ENCODE measurements at places on chromosomes 16 and 17.

DNA sequence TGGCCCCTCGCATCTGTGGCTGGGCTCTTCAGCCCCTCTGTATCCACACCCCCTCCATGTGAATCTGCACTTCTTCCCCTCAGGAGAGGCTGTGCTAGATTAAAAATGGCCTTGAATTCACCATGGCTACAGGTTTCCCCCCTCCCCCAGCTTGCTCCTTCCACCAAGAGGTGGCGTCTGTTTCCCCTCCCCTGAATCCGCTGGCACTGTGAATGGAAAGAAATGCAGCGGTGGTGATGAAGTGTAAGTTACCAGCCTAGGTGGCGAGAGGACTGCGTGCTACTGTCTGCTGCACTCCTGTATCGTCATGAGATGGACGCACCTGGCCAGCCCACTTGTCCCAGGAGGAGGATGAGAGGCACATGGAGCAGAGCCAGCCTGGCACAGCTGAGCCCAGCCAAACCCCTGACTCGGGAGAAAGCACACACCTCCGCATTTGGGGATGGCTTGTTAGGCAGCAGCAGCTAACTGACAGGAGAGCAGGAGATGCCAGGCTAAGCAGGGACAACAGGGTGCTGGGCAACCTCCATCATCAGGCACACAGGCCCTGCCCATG lies 26.2 kb downstream of the TNFRSF13B start:
- DNase-seq: no peak

DNA sequence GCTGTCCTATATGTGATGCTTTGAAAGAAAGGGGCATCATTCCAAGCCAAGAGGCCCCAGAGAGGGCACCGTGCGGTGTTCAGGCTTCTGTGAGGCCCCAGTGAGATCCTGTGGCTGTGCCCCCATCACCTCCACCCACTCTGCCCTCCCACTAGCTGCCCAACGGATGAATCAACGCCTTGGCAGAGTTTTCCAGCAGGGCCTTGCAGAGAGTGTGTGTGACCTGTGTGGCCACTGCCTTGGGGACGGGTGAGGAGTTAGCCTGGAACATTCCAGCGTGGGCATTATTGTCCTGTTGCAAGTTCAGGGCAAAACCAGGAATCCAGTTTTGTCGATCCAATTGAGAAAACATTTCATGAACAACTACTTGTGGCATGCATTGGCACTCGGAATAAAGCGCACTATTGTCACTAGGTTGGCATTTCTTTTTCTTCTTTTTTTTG lies 53.7 kb downstream of the SF3B3 start:
- no peak for DNase-seq

GRCh38 chr17:59338498-59338897 lies 7.0 kb downstream of the YPEL2 start:
- DNase-seq: no peak

DNA sequence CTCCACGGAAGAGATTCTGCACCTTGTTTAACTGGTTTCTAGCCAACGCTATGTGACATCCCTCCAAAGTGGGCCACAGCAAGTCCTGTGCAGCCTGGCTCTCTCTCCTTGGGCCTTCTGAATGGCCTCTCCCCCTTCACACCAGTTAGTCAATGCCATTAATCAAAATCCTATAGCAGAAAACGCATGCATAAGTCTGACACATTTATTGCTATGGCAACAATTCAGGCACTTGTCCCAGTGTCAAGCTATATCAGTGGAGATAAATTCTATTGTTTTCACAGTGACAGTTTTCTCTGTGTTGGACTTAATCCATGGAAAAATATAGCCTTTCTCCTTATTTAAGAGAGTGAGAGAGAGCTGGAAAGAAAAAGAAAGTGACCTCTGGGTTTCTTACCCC lies 87.2 kb upstream of the TOX3 start:
- no peak for DNase-seq

DNA sequence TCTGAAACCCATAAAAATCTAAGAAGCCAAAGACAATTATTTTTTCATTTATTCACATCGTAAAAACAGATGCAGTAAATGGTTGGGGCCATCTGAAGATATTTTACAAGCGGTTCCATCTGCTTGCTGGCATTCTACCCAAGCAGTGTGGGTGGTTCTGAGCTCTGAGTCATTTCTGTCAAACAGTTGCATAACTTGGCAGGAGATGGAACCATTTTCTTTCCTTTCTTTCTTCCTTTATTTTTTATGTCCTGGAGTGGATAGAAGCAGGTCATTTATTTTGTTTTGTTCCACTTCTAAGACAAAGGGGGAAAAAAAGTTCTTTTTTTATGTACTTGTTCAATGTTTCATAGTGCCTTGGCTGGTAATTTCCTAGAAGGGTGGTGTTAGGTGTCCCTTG lies 1151.9 kb upstream of the GOT2 start:
- no peak for DNase-seq

DNA sequence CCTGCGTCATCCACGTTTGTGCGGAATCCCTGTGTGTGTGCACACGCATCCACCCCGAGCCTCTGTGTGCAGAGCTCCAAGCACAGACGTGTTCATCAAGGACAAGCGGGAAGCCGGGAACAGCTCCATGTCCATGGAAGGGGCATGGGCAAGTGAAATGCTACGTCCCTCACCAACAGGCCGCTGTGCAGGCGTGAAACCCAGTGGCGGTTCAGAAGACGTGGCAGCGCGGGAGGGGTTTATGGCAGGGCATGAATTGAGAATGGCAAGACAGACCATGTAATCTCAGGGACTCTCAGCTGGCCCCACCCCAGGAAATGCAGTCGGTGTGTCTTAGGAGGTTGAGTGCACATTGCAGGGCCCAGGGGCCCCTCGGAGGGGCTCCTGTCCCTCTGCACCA lies 52.7 kb downstream of the TBC1D16 start:
- DNase-seq: no peak

- no peak for DNase-seq
These were observed 2.1 kb upstream of the CUEDC1 start for GRCh38 chr17:57957120-57957850.

DNA sequence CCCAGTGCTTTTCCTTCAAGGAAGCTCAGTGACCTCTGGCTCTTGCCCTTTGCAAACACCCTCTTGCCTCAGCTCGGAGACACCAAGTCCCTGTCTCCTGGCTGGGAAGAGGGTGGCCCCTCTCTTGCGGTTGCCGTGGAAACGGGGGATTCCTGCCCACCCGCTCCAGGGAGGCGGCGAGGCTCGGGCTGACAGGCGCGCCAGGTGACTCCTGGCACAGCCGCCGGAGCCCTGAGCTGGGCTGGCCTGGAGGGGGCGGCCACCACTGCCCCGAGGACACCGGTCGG lies 71.4 kb downstream of the ABR start:
- DNase-seq: no peak

- DNase-seq: no peak
These were observed 17.0 kb downstream of the MAP1LC3B start for GRCh38 chr16:87409153-87409552.

DNA sequence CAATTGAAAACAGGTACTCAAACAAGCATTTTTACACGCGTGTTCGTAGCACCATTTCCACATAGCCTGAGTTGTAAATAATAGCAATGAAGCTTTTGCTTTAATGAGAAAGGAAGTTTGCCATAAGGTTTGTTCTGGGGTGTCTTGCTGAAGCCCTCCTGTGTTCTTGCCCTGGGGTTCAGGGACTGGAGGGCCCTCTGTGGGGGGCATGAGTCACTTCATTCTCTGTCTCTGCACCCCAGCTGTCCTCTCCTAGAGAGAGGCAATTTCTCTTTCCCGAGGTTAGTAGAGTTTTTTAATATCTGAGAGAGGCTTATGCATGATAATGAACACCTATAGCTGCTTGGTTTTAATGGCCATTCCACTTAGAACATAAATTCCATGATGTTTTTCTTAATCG lies 9.6 kb downstream of the AFMID start:
- DNase-seq: no peak

- DNase-seq: no peak
These were observed 55.6 kb upstream of the MAP3K14 start for GRCh38 chr17:45372325-45372869.

- DNase-seq: peak; percentile 42
These were observed 34.0 kb upstream of the NLK start for GRCh38 chr17:28008513-28008912.

GRCh38 chr17:2086306-2086705 lies 31.4 kb downstream of the HIC1 start:
- DNase-seq: no peak

DNA sequence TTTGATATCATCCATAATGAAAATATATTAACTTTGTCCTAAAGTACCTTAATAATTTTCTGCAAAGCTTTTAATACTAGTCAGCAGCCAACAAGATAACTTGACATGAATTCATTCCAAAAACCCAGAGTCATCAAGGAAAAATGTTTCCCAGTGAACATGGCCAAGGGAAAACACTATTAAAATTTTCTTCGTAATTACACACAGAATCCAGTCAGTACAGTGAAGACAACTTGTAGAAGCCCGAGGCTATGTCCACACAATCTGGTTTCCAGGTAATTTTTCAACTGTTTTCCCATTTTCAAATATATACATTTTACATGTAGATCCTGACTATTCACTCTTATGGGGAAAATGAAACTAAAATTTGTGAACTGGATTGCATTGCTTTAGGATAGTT lies 600.9 kb downstream of the CDH8 start:
- DNase-seq: no peak

GRCh38 chr16:11183035-11183812 lies 72.8 kb downstream of the SOCS1 start:
- no peak for DNase-seq

DNA sequence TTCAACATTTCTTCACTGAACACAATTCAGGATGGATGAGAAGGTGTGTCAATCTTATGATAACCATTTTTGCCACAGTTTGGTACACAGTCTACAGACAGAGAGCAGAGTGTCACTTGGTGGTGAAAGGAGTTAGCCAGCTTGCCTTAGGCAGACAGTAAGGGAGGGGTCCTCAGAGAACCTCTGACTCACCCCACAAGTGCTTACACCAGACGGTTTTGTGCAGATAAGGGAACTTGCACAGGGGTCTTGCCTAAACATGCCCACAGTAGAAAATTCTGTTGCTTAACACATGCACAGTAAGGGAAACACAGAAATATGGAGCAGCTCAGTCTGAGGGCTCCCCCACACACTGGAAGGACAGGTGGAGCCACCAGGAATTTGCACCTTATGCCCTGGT lies 204.5 kb upstream of the CDH8 start:
- no peak for DNase-seq

DNA sequence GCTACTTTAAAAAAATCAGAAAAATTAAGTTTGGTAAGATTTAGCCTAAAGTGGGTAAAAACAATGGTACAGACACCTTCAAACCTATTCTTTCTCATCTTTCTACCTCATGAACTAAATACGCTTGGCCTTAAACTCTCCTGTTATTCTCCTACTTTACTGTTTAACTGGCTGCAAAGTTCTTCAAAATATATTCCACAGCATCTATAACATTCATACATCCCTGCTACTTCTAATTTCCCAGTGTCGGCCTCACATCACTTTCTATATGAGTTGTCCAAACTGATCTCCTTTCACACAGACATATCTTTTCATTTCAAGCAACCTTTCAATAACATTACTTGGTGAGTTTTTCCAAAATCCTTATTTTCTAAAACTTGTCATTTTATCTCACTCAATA lies 64.0 kb downstream of the MED13 start:
- no peak for DNase-seq

DNA sequence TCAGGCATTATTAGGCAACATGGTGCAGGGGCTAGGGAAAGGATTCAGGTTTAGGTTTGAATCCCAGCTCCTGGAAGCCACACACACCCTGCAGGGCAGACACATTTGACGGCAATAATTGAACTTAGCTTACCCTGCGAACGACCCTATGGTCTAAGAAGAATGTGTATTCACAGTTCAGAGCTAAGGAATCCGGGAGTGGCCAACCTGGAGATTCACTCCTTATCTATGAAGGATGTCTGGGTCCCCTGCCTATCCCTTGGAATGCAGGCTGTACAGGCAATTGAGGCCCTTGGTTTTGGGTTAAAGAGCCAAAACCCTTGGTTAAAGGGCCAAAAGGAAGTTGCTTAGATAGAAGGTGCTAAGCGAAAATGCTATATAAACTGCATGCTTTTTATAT lies 2.9 kb upstream of the SYT17 start:
- DNase-seq: no peak

- no peak for DNase-seq
These were observed 132.7 kb downstream of the MAP2K6 start for GRCh38 chr17:69547230-69547629.

DNA sequence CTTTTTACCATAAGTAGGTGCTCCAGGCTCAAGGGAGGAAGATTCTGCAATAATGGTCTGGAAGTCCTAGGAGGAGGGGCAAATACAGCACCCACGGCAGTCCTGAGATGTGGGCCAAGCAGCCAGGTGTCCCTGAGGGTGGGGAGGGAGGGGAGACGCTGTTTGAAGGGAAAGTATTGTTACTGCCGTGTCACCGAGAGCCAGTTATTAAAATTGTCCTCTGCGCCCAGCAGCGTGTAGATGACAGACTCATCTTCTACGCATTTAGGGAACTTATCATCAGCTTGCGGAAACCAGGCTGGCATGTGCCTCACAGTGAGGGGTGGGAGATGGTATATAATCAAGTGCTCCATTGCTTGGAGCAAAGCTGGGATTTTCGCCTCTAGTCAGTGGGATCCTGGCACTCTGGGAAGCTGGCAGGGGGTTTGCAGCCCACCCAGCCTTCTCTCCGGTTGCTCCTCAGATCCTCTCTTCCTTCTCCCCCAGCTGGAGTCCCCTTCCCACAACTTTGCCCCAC lies 104.6 kb downstream of the OR1D5 start:
- DNase-seq: no peak

GRCh38 chr16:7025616-7026190 lies 306.9 kb upstream of the RBFOX1 start:
- peak; percentile 38 for DNase-seq

- no peak for DNase-seq
These were observed 95.9 kb upstream of the TBX2 start for GRCh38 chr17:61303817-61304096.

GRCh38 chr17:79549141-79549915 lies 61.5 kb downstream of the RBFOX3 start:
- no peak for DNase-seq

GRCh38 chr16:79329967-79330366 lies 270.6 kb downstream of the MAF start:
- no peak for DNase-seq

DNA sequence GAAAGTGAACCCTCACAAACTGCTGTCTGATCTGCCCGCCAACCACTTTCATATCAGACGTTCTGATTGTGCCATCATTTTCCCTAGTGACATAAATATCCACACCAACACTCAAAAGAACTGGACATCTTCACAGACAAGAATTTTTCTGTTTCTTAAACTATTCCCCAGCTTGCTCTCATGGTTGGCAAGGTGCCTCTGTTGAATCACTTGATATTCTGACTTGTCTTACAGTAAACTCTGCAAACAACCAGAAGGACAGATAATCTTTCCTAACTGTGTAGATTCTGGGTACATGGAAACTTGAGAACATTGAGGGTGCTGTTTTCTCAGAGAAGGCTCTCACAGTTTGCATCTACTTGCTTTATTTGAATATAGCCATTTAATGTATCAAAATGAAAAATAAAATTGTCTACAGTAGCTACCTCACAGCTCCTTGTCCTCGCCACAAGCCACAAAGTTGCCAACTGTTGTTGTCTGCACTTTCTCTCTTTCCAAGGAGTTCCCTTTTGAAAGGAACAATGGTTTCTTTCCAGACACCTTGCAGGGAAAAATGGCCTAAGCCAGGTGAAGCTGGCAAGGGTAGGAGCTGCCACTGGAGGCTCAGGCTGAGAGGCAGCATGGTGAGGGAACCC lies 46.0 kb upstream of the ADAMTS18 start:
- no peak for DNase-seq

GRCh38 chr16:67245674-67246080 lies 1.6 kb downstream of the FHOD1 start:
- DNase-seq: no peak

GRCh38 chr17:40361063-40361924 lies 3.2 kb downstream of the GJD3 start:
- DNase-seq: no peak

- peak; percentile 66 for DNase-seq
These were observed 19.6 kb upstream of the TNFRSF13B start for GRCh38 chr17:16991349-16992009.
